ENCODE measurements at places on chromosomes 1 and 21. TPM values are rescaled to one million over a fixed set of nuclear protein-coding genes. Genes with fewer than 3 reads are reported as not detected.
A peak's percentile ranks its signal among the peaks of the same experiment; 100 is the strongest.

- no peak for DNase-seq
Measured at GRCh38 chr1:153866045-153866850, 56.5 kb downstream of the GATAD2B start.

GRCh38 chr1:56866656-56867055, 12.1 kb downstream of the C8A start:
- DNase-seq, result peak; percentile 19

DNA sequence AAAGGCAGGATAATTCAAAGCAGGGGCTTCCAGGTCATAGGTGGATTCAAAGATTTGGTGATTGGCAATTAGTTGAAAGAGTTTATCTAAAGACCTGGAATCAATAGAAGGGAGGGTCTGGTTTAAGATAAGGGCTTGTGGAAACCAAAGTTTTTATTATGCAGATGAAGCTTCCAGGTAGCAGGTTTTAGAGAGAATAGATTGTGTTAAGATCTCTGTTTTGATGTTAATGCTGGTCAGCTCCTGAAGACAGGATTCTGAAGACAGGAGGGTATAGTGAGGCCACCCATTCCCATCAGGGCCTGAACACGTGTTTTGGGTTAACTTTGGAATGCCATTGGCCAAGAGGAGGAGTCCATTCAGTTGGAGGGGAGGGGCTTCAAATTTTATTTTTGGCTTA, 6.1 kb upstream of the PTBP2 start:
- DNase-seq, result no peak

GRCh38 chr1:226823643-226824042, 46.8 kb upstream of the PSEN2 start:
- DNase-seq, result no peak

DNA sequence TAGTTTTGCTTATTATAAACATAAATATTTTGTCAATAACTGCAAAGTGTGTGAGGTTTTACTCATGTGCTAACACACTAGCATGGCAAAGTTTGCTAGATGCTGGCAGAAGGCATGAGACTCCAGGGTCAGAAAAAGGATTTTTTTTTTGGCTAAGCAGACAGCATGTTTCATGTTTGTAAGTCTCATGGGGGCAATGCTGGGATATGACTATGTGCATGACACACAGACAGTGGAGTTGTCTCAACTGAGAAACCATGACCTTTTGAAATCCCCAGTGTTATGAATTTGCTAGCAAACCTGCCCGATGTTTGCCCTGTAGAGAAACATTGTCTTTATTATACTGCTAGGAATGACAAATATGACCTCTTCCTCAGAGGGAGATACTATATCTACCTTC, 448.2 kb downstream of the BRINP3 start:
- no peak for DNase-seq

- DNase-seq, result no peak
Measured at GRCh38 chr1:157517016-157517415, 35.3 kb downstream of the FCRL5 start.

GRCh38 chr1:1425426-1425752, 4.3 kb upstream of the ANKRD65 start:
- no peak for DNase-seq

DNA sequence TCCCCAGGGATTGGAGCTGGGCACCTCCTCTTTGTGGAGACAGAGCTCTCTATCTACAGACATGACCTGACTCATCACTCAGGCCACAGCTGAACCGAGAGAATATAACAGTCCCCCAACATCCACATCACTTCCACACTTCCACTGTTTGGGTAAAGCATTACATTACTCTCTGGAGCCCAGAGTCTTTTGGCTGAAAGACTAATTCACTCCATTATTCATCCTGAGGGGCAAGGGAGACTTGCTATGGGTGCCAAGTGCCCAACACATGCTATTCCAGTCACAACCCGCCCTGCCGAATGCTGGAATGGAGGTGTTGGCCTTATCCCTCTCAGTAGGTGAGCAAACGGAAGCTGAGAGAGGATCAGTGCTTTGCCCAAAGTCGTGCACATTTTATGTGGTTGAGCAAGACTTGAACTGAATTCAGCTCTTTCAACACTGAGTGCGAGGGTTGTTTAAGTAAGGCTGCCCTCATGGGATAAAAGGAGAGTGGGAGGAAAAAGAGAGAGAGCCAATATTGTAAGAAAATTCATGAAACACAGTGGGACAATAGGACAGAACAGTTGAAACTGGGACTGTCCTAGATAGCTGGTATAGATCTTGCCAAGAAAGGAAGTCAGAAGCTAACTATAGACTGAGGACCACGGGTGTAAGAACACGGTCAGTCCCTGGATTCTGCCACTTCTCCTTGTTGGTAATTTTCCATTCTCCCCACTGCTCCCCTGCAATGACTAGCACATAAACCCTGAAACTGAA, 13.5 kb upstream of the CHI3L1 start:
- peak; percentile 72 for DNase-seq

DNA sequence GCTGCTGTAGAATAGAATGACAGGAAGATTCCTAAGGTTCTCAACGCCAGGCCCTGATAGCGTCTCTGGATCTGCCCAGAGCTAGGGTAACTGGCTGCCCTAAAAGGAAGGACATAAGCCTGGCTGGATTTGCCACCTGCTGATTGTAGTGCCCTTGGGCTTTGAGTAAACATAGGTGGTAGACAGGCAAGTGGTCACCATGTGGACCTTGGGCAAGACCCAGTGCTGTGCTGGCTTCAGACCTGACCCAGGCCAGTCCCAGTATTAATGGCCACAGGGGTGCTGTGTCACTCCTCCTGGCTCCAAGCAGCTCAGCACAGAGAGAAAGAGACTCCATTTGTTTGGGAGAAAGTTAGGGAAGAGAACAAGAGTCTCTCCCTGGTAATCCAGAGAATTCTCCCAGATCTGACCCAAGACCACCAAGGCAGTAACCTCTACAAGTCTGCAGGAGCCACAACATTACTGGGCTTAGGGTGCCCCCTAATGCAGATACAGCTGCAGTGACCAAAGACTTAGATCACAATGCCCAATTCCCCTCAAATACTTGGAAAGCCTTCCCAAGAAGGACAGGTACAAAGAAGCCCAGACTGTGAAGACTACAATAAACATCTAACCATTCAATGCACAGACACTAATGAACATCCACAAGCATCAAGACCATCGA, 44.5 kb downstream of the PHTF1 start:
- DNase-seq, result no peak

GRCh38 chr1:219563568-219563967, 49.3 kb downstream of the ZC3H11B start:
- DNase-seq, result no peak

GRCh38 chr21:40752125-40752524, 94.8 kb downstream of the DSCAM start:
- no peak for DNase-seq

DNA sequence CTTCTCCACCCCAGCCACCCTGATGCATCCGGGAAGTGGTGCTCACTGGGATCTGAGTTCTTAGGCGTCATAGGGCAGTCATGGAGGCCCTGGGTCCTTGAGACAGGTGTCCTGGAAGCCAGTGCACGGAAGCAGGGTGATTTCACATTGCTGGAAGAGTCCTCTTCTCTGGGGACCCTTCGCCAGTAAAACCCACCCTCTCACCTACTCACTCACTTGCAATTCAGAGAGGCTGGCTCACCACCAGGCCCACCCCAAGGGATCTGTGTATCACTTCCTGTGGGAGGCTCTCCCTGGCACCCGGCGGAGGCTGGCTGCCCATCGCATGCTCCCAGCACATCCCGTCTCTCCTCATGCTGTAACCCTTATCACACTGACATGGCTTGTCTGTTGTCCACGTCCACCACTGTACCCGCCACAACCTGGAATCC, 40.2 kb upstream of the EPS8L3 start:
- DNase-seq, result no peak

DNA sequence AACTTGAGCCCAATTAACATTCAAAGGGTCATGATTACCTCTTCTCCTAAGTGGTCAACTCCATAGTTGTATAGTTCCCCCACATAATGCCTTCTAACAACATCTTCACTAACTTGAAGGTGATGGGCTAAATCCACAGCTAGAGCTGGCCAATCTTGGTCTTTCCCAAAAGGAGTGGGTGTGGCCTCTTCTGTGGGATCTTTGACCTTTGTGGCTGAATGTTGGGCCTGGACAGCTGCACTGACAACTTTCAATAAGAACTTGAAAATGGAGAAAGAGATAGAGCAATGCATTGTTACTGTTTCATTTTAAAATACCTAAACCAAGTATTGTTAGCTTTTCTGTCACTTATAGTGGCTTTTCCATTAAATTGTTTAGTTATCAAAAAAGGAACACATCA, 59.2 kb downstream of the IARS2 start:
- no peak for DNase-seq

DNA sequence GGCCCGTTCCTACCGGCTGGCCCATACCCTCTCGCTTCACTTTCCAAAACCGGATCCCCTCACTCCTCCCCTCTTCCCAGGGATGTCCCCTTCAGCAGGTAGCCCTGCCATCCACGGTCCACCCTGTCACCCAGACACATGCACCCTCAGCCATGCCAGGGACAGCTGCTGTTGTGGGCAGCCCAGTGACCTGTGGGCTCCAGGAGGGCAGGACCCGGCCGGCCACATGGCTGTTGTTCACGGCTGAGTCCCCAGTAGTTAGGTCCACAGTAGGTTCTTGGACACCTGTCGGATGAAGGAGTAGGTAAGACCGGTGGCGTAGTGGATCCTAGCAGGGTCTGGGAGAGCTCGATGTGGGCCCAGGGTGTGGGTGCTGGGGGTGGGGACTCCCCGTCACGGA, 12.5 kb downstream of the SPSB1 start:
- DNase-seq, result no peak

DNA sequence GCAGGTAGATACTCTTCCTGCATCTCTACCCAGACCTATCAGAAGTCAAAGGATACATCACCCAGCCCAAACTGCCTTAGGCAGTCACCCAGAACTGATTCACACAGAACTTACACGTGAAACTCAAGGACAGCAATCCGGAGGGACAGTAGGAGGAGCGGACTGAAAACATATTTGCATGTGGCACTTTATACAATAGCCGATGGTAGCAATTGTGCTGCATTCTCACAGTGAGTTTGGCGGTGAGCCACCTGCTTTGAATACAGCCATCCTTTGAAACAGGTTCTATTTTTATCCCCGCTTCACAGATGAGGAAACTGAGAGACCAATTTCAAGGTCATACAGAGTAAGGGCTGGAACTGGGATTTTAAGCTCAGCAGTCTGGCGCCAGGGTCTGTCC, 69.5 kb downstream of the EDEM3 start:
- DNase-seq, result no peak

- DNase-seq, result peak; percentile 20
Measured at GRCh38 chr1:42815941-42816584, 859 bp upstream of the ERMAP start.

DNA sequence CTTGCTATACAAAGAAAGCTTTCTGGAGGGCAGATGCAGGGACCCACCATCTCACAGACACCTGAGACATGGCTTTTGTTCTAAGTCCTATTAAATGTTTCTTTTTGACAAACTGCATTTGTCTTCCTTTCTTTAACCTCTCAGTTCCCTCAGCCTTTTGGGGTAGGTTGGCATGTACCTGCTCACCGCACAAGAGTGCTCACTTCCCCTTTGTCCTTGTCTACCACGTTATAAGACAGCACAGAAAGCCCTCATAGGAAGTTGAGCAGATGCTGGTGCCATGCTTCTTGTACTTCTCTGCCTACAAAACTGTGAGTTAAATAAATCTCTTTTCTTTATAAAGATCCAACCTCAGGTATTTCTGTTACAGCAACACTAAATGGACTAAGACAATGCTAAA, 31.9 kb upstream of the RGS21 start:
- DNase-seq, result no peak

DNA sequence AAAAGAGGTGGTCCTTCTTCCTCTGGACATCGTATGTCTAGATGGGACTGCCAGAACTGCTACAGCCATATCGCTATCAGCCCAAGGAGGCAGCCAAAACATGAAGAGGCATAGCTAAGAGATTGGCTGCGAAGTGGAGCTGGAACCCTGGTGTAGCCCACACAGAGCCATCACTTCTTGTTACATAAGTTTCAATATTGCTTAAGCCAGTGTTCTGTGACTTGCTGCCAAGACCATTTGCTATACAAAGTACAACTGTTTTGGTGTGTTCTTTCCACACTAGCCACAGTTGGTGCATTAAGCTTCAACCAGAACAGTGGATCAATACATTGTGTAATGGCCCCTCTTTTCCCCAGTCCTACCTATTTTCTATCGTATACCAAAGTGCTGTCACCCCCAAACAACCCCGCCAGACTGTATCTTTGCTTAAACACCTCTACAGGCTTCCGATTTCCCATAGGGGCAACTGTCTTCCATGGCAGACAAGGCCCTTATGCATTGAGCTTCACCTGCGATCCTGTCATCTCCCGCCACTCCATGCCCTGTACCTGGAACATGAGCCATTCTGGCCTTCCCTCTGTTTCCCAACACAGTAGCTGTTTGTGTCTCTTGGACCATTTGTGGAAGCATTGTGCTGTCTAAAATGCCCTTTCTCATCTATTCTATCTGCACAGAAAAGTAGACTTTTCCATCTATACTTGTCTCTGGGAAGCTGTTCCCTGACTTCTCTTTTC, 241.8 kb downstream of the TTLL7 start:
- no peak for DNase-seq

DNA sequence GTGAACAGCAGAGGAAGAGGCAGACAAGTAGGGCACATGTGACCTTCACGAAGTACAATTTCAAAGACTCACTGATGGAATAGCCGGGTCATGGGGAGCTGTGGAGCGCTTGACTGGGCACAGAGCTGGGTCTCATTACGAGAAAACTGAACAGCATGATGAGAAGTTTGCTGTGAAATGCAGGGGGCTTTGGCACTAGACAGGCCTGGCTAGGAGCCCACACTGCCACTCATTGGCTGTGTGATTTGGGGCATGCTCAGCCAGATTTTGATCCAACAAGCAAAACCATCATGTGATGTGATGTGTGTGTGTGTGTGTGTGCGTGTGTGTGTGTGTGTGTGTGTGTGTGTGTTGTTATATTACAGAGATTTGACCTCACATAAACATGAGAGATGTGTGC, 4.9 kb upstream of the IFNGR2 start:
- no peak for DNase-seq

GRCh38 chr1:156291226-156292061, 4.0 kb downstream of the GLMP start:
- no peak for DNase-seq

- DNase-seq, result peak; percentile 71
Measured at GRCh38 chr1:228646717-228647522, 88.4 kb upstream of the RHOU start.

- DNase-seq, result no peak
Measured at GRCh38 chr21:33171616-33172169, 58.0 kb upstream of the IFNAR2 start.

Gene MAP7D1
- total RNA-seq, result 299 TPM

Gene KCNJ9
- not detected for total RNA-seq

Gene CYP4A22
- total RNA-seq, result not detected

Gene CDC42
- total RNA-seq, result 414 TPM

Gene TSPEAR
- total RNA-seq, result not detected

Gene SLC16A4
- total RNA-seq, result 198 TPM

Gene CFHR1
- total RNA-seq, result not detected

Gene USH2A
- not detected for total RNA-seq

Gene MFAP2
- 9.0 TPM for total RNA-seq

Gene OVAAL
- not detected for total RNA-seq

Gene VTCN1
- not detected for total RNA-seq

Gene FASLG
- not detected for total RNA-seq
